Cortex of kidney (tissue), 1 donor: ENCODE measurements at places on chromosomes 6 and 20.

DNA sequence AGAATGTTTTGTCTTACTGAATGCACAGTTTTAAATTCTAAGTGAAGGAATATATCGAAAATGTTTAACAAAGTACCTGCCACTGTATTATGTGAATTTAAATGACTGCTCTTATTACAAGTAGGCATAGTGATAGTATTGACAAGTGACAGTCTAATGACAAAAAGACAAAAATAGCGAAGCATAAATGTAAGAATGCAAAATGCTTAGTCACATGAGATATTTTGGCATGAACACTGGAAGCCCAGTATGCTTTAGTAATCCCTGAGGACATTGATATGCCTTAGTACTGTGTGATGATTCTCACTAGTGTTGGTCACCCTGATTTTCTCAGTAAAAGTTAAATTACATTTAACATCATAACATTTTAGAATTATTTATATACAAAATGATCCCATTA, 153.5 kb downstream of the EYA4 start:
- no peak for DNase-seq

GRCh38 chr6:168207421-168208175, 112.0 kb downstream of the DACT2 start:
- no peak for DNase-seq

GRCh38 chr6:140921366-140922226, 1211.1 kb upstream of the GJE1 start:
- DNase-seq: no peak

GRCh38 chr20:49979030-49979832, 3.5 kb upstream of the SNAI1 start:
- DNase-seq: no peak

GRCh38 chr6:158042245-158042798, 60.7 kb downstream of the SYNJ2 start:
- DNase-seq: no peak

GRCh38 chr6:2081155-2082138, 164.0 kb downstream of the GMDS start:
- DNase-seq: no peak
